ENCODE measurements at places on chromosomes 2 and 18.

- DNase-seq = no peak
Observed at GRCh38 chr18:22296304-22296703, 121.4 kb downstream of the CTAGE1 start.

- no peak for DNase-seq
Observed at GRCh38 chr18:13649397-13650390, 76.7 kb downstream of the FAM210A start.

- DNase-seq = no peak
Observed at GRCh38 chr2:85537600-85538506, 1.1 kb upstream of the MAT2A start.

GRCh38 chr2:69082430-69082997 lies 69.5 kb downstream of the ANTXR1 start:
- no peak for DNase-seq

GRCh38 chr2:24024996-24025663 lies 15.2 kb downstream of the MFSD2B start:
- DNase-seq = no peak

- no peak for DNase-seq
Observed at GRCh38 chr2:111194835-111195621, 74.3 kb downstream of the BCL2L11 start.

- DNase-seq = no peak
Observed at GRCh38 chr18:3121259-3121658, 98.5 kb downstream of the MYOM1 start.

- no peak for DNase-seq
Observed at GRCh38 chr2:157122776-157123175, 134.7 kb upstream of the GALNT5 start.

- DNase-seq = no peak
Observed at GRCh38 chr2:141704541-141704940, 426.3 kb downstream of the LRP1B start.

DNA sequence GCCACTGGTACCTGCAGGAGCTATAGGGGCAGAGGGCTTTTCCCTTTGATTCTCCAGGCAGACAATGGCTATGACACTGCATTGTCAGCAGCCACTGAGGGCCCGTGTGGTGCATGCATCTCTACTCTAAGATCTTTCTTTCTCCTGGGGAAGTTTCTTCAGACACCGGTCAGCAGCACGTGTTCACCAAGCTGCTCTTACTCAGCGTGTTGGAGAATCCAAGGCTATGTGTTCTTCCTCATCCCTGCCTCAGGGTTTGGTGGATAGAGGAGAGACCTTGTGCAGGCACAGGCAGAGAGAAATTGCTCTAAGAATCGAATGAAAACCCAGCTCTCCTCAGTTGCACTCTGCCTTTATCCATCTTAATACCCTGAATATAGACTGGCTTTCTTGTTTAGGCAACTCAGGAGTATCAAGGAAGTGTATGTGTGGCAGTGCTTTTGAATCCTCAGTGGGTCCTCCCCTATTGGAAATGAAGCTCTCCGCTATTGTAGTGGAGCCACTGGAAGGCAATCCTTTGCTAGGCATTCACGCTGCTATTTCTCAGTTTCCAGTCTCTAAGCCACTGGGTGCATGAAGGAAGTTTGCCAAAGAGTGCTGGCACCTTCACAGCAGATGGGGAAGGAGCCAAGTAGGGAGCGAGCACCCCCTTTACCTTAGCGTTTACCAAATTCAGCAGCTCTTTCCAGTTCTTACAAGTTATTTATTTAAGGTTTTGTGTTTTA lies 86.9 kb upstream of the EML6 start:
- no peak for DNase-seq

DNA sequence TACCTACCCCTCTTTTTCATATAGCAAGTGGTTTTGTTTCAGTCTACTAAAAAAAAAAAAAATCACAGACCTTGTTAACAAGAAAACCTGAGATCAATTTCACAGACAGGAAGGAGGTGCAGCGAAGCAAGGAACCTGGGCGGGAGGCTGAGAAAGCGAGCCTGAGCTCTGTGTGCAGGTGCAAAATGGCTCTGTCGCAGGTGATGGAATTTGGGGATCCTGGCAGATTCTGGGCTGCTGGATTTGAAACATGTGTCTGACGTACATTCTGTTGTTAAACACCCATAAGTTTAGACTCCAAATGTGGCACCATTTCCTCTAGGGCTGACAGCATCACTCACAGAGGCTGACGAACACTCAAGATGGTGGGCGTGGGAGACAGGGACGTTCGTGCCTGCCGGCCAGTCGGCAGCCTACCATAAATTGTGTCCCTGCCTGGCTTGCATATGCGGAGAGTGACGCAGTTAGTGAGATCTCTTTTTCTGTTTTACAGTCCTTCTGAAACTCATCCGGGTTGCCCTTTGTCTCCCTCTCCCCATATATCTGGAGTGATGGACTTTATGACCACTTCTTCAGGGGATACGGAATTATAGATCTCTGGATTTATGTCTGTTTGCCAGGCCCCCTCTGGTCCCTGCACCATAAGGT lies 8.8 kb upstream of the DDX1 start:
- no peak for DNase-seq

DNA sequence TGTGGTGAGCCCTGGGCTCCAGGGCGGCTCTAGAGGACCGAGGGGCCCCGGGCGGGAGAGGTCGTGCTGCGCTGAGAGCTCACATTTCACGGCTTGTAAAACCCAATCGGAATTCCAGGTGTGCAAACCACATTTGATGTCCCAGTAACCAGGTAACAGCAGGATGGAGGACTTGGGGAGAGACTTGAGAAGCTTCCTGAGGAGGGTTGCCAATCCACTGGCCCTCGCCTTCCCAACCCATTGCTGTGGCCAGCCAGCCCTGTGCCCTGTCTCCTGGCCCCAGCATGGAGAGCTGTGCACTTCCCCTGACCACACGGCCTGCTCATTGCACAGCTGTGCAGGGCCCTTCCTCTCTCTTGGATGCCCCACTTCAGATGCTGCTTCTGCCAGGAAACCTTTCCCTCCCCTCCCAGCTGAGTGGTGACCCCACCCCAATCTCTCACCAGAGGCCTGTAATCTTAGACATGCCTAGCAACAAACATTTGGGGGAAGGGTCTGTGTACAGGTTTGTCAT lies 39.6 kb downstream of the ASB1 start:
- DNase-seq = no peak

GRCh38 chr2:118562144-118562543 lies 285.3 kb downstream of the EN1 start:
- DNase-seq = no peak

GRCh38 chr2:174997110-174997509 lies 8.1 kb downstream of the CHN1 start:
- DNase-seq = no peak

DNA sequence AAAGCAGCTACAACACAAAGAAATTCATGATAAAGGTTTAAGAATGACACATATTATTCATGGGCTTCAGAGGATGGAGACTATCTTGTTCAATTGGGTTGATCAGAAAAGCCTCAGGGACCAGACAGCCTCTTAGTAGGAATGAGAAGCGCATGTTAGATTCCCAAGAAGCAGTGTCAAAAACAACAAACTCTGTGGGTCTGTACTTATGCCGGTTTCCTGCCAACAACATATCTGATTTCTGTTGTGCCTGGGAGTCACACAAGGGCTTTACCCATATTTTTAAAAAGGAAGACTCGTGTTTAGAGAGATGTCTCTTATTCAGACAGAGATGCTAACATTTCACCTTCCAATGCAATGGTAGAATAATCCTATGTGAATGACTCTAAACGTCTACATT lies 2180.6 kb upstream of the CELF4 start:
- no peak for DNase-seq

- DNase-seq = no peak
Observed at GRCh38 chr2:66803726-66804125, 368.8 kb downstream of the MEIS1 start.

DNA sequence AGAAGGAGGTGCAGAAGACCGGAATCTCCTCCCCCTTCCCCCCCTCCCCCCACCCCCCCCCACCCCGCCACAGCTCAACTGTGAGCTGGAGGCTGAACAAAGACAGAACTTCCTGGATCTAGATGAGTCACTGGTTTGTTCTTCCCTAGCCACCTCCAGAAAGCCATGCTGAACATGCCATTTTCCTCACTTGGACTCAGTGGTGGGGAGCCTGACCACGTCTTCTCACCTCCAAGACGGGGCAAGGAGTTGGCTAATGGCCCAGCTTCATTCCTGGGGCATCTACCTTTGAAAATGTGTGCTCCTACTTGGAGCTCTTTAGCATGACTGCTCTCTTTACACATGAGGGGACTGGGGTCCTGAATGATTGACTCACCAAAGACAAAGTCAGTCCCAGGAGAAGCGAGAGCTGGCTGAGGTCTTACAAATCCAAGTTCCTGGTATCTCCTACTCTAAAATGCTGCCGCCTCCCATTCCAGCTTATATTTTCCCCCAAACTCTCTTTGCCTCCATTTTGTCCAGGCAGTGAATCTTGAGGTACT lies 22.6 kb upstream of the FZD5 start:
- no peak for DNase-seq

- DNase-seq = no peak
Observed at GRCh38 chr2:223075301-223076270, 23.6 kb downstream of the KCNE4 start.
